ENCODE measurements at places on chromosomes 6 and 20.

- DNase-seq = no peak
These were observed 3.0 kb upstream of the CDYL start for GRCh38 chr6:4773181-4773580.

DNA sequence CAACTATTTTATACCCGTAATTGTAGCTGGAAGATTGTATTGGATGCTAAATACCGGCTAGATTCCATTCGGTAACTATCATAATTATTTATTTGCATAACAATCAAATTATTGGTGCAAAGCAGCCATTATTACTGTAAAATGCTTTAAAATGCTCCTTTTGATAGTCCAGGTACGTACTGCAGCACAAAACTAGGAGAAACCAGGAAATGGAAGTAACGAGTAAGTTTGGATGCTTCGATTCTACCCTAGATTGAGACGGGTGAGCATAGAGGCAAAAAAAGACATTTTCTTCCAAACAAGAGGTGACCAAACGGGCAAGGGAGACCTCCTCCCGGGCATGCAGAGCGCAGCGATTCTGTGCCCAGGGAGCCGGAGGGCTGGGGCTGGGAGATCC is 469 bp upstream of the XRN2 start:
- DNase-seq = no peak

GRCh38 chr20:53298260-53298659 is 295.4 kb downstream of the ZNF217 start:
- no peak for DNase-seq

- no peak for DNase-seq
These were observed 148.4 kb downstream of the HIVEP2 start for GRCh38 chr6:142796571-142796970.

GRCh38 chr6:149176971-149177667 is 140.4 kb upstream of the TAB2 start:
- DNase-seq = no peak

DNA sequence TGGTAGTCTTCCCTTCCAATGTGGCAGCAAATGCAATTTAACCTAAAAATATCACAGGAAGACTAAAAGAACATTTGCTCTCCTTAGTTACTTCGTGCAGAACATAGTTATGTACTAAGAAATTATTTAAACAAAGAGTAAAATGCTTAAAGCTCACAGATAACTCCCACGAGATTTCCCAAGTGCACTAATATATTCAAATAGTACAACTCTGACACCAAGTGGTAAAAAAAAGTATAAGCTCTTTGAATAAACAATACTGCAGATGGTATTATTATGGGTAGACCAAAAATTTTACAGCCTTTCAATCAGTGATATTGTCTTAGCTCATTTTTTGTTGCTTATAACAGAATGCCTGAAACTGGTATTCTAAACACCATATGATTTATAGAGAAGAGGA is 52.8 kb upstream of the FILIP1 start:
- no peak for DNase-seq

GRCh38 chr6:162845972-162846371 is 118.2 kb downstream of the PACRG start:
- no peak for DNase-seq

- no peak for DNase-seq
These were observed 28.8 kb upstream of the CFAP206 start for GRCh38 chr6:87378947-87379346.

- DNase-seq = no peak
These were observed 10.4 kb upstream of the PLCB1 start for GRCh38 chr20:8121666-8122065.

DNA sequence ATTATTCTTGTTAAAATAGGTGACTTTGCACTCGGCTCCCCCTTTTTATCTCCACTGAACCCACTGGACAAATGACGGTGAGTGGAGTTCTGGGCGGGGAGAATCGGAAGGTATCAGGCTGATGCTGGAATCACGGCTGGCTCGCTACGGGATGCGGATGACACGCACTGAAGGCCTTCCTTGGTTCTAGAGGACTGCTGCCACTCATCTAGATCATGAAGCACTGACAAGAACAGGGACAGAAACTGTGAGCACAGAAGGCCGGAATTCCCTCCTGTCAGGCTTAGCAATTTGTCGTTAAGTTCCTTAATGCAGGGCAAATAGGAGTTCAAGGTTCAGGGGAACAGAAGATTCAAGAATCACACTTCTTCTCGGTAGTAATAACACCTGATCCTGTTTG is 89.9 kb upstream of the MPC1 start:
- DNase-seq = no peak

- no peak for DNase-seq
These were observed 134.0 kb upstream of the SNX9 start for GRCh38 chr6:157688960-157689599.

GRCh38 chr20:32071395-32072167 is 19.5 kb downstream of the HCK start:
- DNase-seq = no peak

GRCh38 chr6:47967843-47968242 is 143.2 kb downstream of the PTCHD4 start:
- no peak for DNase-seq

- DNase-seq = no peak
These were observed 159.4 kb downstream of the PHF3 start for GRCh38 chr6:63795006-63795405.

- no peak for DNase-seq
These were observed 60.0 kb downstream of the PTPN1 start for GRCh38 chr20:50569864-50570836.

DNA sequence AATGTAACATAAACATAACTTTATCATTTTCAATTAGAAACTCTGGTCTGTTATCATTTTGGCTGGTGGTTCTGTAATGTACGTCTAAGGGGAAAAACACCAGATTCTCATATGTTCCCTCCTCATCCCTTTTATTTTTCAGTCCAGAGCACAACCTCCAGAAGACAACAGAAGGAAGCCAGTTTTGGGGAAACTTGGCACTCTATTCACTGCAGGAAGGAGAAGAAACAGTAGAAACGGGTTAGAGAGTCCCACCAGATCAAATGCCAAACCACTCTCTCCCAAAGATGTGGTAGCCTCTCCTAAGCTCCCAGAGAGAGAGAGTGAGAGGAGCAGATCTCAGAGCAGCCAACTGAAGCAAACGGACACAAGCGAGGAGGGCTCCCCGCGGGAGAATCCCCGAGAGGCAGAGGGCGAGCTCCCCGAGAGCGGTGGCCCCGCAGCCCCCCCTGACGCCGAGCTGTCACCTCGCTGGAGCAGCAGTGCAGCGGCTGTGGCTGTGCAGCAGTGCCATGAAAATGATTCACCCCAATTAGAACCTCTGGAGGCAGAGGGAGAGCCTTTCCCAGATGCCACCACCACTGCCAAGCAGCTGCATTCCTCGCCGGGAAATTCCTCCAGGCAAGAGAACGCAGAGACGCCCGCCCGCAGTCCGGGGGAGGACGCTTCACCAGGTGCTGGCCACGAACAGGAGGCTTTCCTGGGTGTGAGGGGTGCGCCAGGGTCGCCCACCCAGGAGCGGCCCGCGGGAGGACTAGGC is 117.8 kb downstream of the RTN4IP1 start:
- DNase-seq = no peak

DNA sequence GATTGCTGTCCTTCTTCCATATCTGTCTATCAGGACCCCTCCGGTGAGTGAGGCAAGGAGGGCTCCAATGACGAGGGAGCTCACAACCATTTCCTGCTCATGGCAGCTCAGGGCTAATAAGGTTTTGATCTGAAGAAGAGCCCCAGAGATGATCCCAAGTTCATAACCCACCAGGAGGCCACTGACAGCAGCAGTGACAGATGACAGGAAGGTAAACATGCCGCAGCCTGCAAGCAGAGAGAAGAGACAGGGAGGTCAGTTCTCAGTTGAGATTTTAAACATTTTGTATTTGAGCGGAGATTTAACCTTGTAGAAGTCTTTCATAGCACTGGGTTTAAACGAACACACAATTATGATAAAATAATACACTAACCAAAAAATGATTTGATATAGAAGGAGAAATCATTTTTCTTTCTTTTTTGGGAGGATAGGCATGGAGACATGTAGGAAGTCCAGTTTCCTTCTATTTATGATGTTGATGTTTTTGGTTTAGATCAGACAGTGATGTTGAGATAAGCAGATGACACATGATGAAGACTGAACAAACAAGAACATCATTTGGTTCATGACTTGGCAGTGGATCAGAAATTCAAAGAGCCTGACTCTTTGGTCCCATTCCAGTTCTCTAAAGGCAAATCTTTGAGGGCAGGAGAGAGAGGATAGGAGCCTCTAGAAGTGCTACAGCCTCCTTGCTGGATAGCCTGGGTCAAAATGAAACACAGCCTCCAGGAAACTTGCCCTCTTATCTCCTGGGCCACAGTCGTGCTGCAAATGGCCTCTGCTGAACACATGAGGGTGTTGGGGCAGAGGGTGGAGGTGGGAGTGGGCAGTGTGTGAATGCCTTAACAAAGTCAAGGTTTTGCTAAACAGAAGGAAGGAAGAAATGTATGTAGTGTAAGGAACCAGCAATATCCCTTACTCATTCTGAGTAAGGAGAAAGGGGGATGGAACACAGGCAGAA is 22.6 kb downstream of the SLC2A12 start:
- DNase-seq = no peak

GRCh38 chr6:127124172-127124571 is 5.7 kb downstream of the RSPO3 start:
- DNase-seq = no peak

GRCh38 chr6:41430875-41431274 is 95.5 kb downstream of the NCR2 start:
- no peak for DNase-seq

DNA sequence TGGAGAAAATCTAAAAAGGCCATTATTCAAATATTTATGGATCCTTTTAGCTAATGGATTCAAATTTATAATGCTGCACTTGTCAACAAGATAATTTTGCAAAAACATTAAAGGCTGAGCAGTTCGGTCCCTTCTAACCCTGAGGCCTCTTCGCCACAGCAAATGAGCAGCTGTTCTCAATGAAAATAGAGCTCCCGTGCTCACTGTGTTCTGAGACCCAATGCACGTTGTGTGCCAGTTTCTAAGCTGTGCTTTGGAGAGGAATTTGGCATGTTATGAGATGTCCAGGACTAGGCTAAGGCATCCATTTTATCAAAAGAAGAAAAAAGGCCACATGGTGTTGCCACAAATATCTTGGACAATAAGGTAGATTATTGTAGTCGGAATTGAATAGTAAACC is 220.1 kb upstream of the TSHZ2 start:
- no peak for DNase-seq

GRCh38 chr6:122297010-122297409 is 102.4 kb upstream of the HSF2 start:
- DNase-seq = no peak

GRCh38 chr20:14879839-14880238 is 542.4 kb upstream of the FLRT3 start:
- no peak for DNase-seq

DNA sequence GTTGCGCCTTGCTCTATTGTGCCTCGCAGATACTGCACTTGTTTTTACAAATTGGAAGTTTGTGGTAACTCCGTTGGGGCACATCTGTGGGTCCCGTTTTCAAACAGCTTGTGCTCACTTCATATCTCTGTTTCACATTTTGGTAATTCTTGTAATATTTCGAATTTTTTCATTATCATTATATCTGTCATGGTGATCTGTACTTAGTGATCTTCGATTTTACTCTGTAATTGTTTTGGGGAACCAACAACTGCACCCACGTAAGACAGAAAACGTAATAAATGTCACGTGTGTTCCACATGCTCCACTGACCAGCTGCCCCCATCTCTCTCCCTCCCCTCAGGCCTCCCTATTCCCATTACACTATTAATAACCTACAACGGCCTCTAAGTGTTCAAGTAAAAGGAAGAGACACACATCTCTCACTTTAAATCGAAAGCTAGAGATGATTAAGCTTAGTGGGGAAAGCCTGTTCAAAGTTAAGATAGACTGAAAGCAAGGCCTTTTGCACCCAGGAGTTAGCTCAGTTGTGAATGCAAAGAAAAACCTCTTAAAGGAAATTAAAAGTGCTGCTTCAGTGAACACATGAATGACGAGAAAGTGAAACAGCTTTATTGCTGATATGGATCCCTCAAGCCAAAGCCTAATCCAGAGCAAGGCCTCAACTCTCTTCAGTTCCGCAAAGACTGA is 26.9 kb downstream of the TTLL2 start:
- DNase-seq = no peak

DNA sequence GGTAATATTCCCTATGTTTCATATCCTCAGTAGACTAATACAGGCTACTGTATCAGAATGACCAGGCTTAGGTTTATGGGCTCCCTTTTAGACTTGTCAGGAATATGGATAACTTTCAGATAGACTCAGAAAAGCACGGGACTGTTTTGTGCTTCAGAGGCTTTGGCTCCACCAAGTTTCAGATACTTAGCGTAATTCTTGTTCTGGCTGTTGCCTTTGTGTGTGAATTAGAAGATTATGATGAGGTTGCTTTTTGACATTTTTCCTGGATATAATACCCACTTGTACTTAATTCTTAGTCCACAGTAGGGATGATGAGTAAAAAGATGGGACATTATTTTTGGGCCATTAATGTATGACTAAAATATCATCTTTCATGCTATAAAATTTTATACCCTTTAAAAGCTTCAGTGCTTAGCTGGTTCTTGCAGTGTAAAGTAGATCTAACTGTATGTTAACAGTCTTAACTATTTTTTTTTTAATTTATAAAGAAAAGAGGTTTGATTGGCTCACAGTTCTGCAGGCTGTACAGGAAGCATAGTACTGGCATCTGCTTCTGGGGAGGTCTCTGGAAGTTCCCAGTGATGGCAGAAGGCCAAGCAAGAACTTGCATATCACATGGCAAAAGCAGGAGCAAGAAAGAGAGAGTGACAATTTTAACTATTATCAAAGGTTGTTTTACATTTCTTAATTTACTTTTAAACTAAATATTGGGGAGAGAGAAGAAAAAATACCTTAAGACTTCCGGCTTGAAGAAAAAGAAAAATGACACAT is 120.7 kb downstream of the ZFAND3 start:
- no peak for DNase-seq

DNA sequence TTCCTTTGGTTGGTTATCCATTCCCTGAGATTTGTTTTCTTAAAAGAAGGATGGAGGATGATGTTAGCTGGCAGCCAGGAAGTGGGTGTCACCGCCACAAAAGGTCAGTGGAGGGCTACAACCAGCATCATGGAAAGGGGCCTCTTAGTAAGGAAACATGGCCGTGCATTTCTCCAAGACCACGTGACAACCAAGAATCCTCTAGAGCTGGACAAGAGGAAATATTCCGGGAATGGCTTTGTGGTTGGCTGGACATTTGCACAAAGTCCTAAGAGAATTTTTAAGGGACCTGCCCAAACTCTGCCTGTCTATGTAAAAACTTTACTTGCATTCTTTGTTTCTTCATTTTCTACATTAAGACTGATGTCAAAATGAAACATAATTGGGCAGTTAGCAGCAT is 399.9 kb upstream of the MARCKS start:
- DNase-seq = no peak

- DNase-seq = no peak
These were observed 72.0 kb downstream of the CHMP4B start for GRCh38 chr20:33883164-33883563.

GRCh38 chr6:125431971-125432370 is 130.2 kb upstream of the HDDC2 start:
- no peak for DNase-seq

- no peak for DNase-seq
These were observed 16.9 kb upstream of the UQCC2 start for GRCh38 chr6:33728438-33728837.

GRCh38 chr20:43770342-43770741 is 43.5 kb upstream of the GTSF1L start:
- DNase-seq = no peak
